Stimulated activated CD4-positive, alpha-beta T cell treated with anti-CD3 and anti-CD28 coated beads, Interleukin-2, amount 100 ng/mL, for 48 hours (primary cell): ENCODE measurements at places on chromosomes 6 and 20.

DNA sequence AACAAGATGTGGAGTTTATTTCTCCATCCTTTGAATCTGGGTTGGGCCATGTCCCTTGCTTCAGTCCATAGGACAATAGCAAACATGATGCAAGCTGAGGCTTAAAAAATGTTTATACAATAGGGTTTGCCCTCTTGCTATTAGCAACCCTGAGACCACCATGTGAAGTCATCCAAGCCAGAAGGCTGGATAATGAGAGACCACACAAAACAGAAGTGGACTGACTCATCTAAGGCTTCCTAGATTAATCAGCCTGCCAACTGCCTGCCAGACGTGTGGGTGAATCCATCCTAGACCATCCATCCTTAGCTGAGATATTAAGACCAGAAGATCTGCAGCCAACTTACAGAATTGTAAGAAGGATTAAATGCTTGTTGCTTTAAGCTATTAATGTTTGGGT, 38.1 kb upstream of the ISM1 start:
- no peak for DNase-seq

DNA sequence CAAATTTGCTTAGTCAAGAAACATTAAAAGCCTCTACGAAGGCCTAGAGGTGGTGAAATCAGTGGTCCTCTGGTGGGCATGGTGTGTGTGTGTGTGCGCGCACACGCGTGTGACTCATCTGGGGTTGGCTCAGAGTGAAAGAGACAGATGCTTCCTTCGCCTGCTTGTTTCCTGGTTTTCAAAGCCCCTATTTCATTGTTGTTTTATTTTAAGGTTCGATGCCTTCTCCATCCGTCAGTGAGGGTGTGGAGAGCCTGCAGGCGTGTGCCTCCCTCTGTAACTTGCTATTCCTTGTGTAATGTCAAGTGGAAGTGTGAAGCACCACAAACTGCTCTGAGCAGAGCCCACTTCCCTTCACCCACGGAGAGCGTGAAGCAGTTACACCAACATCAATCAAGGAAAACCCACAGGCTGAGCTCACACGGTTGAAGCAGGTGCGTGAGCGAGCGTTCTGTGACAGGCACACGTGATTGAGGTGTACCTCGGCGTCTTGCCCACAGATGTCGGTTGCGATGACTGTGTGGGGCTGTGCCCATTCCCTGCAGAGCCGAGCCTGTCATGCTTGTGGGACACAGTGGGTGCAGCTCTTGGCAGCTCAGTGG, 233.9 kb downstream of the PRL start:
- DNase-seq: peak; percentile 1

DNA sequence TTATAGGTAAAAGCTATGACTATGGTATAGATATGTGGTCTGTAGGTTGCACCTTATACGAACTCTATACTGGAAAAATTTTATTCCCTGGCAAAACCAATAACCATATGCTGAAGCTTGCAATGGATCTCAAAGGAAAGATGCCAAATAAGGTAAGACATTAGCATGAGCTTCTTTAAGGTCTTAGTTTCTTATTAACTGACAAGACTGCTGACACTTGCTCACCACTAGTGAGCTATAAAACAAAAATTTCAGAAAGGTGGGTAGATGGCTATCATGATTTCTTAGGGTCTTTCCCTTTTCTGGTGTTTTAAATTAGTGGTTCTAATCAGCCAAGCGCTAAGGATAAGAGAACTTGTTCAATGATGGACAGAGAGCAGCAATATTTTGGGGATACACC, 21.9 kb downstream of the FAM217A start:
- no peak for DNase-seq

DNA sequence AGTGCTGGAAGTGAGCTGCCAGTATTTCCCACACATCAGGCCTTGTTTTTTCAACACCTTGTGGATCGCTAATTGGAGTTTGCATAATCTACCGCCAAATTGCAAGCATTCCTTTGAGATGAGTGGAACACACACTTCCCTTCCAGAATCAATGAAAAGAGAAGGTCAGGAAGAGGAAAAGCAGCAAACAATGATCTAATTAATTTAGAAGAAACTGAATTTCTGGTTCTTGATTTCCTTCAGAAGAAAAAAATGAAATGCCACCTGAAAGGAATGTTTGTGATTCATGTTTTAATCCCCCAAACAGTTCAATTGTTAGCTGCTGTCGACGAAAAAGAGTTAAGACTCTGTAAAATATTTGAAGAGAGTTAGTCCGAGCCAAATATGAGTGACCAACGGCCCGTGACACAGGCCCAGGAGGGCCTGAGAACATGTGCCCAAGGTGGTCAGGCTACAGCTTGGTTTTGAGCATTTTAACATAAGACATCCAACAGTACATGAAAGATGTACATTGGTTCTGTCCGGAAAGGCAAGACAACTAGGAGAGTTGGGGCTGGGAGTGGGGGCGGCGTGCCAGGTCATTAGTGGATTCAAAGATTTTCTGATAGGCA, 182.3 kb downstream of the MTFR2 start:
- DNase-seq: no peak

DNA sequence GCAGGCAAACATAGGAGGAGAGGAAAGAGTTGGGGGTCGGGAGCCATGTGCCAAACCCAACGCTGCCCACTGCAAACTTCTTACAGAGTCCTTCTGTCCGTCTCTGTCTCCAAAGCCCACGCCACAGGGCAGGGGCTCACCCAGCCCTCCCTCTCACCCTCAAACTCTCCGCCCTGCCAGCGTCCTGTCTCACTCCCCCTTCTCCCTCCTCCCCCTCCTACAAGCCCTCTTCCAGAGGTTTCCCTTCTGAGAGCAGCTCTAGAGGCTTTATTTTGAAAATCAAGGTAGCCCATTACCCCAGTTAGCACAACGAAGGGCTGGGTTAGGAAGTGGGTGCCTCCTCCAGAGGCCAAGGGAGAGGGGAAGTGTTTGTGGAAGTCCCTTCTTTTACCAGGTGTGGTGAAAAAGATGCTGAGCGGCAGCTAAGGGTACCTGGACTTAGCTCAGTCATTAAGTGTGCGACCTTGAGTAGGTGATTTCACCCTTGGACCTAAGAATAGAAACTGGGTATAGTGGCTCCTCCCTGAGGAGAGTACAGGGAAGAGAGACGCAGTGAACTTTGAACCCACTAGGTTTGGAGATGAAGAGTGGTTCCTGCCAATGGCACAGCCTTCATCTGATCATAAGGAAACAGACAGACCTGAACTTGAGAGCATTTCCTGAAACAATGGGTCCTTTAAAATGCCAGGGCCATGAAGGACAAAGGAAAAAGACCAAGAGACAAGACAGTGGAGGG, 123.8 kb downstream of the BANF2 start:
- no peak for DNase-seq

DNA sequence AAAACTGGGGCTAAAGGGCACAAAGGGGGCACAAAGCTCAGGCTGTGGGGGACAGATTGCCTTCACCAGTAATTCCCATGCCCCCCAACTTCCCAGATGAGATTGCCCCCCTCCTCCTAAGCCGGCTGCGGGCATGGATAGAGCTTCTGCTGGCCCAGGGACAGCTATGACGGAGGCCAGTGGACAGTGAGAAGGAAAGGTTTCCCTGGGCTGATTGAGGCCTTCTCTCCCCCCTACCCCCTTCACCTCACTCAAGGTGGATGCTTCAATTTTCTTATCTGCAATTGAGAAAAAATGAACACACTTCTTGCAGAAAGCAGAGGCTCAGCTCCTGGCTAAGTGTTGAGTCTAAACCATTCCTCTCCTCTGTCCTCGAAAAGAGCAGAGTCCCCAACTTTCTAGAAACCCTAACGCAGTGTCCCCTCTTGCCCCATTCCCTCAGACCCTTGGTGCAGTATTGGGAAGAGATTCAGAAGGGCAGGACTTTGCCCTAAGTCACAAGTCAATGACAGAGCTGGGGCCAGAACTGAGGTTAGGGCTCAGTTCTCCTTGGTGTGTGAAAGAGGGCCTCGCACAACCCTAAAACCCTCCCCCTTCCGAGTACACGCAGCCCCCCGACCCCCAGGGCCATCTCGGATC, 808 bp downstream of the SDC4 start:
- DNase-seq: no peak
